ENCODE measurements at places on chromosomes 7 and 10. TPM values are rescaled to one million over a fixed set of nuclear protein-coding genes. Genes with fewer than 3 reads are reported as not detected.

HYCC1 gene
- 44.2 TPM for total RNA-seq

SSBP1 gene
- total RNA-seq, result 105 TPM

ADRB1 gene
- total RNA-seq, result 0.04 TPM

PNLIPRP1 gene
- not detected for total RNA-seq

DNA sequence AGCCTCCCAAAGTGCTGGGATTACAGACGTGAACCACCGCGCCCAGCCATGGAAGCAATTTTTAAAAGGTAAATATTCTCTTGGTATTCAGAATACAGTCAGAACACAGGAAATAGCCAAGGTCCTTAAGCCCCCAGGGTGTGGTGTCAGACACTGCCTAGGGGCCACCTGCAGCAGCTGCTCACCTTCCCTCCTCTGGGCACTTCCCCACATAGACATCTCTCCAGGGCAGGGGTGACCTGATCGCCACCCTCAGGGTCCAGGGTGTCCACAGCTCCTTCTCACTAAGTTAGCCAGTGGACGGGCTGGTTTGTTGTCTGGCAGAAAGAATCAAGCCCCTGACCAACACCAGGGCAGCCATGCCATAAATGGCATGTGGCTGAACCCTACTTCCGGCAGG is 15.9 kb downstream of the URGCP start:
- peak; percentile 33 for ATAC-seq

- no peak for ATAC-seq
Measured at GRCh38 chr10:42972946-42973345, 103.9 kb upstream of the RET start.

DNA sequence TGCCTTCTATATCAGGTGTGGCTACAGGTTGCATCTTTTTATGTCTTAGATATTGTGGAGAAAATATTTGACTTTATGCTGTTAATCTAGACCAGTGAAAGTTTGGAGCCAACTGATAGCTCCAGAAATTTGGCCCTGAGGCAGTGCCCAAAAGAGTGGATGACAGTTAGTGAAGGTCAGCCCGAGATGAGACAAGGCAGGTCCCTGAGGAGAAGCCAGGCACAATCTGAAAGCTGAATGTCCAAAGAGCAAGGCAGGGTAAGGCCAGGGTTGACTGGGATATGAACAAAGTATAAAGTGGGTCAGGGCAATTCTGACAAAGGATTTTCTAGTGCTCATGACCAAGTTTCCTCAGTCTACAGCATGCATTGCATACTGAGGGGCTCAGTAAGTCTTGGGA is 661.9 kb downstream of the SUGCT start:
- no peak for ATAC-seq

DNA sequence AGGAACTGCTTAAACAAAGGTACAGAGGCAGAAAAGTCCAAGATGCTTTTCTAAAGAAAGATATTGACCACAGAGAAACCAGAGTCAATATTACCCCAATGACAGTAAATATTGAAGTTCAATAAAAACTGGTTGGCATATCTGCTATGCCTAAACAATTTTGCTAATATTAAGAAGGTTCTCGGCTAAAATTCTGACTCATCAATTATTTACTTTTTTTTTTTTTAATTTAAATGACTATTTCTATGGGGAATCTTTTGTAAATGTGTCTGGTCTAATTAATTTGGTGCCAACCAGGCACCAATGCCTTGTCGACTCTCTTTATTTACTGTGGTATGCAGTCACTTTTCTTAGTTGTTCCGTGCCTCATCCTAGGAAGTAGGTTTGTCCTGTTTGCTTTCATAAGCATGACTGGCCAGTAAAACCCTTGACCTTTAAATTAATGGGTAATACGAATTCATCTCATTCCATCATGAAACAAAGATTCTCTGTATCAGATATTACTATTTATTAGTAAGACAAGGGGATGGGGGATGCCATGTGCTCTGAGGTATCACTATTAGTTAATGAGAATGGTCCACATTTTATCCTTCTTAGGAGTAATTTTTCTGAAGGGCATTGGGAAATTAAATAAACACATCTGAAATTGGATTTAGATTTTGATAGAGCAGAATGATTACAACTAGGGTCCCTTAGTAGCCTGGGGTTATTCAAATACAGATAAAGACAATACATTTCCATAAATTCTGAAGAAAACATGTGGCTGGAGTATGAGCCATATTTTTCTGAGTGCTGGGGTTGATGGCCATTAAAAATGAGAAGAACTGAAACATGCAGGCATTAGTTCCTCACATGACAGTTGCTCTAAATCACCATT is 154.4 kb downstream of the VTI1A start:
- ATAC-seq, result no peak

All from esophagus mucosa (tissue), 1 donor.